NCI-H187 treated with DMSO at 0.1 percent for 48 hours (cell line): ENCODE measurements at places on chromosomes 1 and 21.

- DNase-seq = no peak
These were observed 259.3 kb downstream of the S1PR1 start for GRCh38 chr1:101496109-101496508.

DNA sequence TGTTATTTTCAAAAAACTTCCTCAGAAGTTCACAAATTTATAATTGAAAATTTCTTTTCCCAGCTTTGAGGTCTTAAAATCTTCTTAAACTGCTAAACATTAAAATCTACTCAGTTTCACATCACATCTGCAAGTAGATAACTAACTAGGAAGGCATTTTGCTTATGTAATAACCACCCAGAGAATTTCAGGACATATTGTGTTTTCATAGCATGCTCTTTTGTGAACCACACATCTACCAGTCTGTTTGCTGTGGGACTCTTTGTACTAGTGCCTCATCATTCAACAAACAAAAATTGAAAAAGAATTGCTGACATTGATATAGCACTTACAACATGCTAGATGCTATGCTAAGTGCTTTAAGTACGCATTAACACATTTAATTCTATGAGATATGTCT is 31.6 kb upstream of the C1orf146 start:
- DNase-seq = no peak

- DNase-seq = no peak
These were observed 33.9 kb upstream of the GPR25 start for GRCh38 chr1:200838676-200839445.

- no peak for DNase-seq
These were observed 68.9 kb downstream of the CNIH3 start for GRCh38 chr1:224684979-224685425.

GRCh38 chr21:37793660-37794059 is 122.6 kb downstream of the KCNJ6 start:
- no peak for DNase-seq

GRCh38 chr21:33901412-33902288 is 14.0 kb downstream of the ATP5PO start:
- no peak for DNase-seq

DNA sequence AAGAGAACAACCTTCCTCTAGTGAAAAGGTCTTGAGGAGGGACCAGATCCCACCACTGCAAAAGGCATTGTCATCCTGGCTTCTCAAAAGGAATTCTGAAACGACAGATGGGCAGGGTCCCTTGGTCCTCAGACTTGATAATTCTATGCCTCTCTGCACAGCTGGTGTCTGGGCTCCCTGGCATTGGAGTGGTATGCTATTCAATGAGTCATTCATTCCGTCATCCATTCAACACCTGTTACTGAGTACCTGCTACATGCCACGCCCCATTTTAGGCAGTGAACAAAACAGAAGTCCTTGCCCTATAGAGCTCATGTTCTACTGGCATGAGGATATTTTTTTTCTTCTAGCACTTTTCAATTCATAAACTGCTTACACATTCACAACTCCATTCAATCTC is 45.8 kb upstream of the HMGB4 start:
- DNase-seq = peak; percentile 36

DNA sequence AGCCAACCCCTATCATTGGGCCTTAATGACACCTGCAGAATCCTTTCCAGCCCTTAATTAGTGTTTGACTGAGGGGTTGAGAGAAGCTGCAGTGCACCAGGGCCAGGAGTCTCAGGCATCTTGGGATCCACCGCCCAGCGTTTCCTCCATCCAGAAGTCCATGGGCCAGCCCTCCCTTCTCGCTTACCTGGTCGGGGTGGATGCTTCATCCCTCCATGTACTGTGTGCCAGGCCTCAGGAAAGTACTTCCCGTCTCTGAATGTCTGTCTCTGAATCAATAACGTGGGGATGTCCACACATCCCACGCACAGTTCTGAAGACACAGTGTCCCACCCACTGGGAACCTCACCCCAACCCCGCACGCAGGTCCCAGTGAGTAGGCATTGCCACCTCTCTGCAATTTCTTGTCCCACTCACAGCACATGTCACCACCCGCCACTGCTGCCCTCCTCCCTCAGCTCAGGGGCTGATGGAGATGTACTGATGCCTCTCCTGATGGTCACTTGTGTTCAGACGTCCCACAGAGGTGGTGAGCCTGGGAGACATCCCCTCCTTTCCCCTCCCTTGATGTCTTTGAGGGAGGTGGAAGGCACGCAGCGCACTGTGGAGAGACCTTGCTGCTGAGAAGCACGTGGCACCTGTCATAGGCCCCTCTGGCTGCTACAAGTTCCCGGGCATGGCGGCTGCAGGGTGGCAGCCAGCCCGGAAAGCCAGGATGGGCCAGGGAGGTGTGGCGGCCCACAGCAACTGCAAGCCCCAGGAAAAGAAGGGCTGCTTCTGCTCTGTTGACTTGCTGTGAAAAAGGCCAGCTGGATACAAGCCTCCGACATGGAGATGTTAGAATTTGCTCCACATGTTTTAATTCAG is 29.4 kb upstream of the PRSS38 start:
- DNase-seq = no peak

- DNase-seq = no peak
These were observed 544 bp downstream of the ILDR2 start for GRCh38 chr1:166974647-166975345.

DNA sequence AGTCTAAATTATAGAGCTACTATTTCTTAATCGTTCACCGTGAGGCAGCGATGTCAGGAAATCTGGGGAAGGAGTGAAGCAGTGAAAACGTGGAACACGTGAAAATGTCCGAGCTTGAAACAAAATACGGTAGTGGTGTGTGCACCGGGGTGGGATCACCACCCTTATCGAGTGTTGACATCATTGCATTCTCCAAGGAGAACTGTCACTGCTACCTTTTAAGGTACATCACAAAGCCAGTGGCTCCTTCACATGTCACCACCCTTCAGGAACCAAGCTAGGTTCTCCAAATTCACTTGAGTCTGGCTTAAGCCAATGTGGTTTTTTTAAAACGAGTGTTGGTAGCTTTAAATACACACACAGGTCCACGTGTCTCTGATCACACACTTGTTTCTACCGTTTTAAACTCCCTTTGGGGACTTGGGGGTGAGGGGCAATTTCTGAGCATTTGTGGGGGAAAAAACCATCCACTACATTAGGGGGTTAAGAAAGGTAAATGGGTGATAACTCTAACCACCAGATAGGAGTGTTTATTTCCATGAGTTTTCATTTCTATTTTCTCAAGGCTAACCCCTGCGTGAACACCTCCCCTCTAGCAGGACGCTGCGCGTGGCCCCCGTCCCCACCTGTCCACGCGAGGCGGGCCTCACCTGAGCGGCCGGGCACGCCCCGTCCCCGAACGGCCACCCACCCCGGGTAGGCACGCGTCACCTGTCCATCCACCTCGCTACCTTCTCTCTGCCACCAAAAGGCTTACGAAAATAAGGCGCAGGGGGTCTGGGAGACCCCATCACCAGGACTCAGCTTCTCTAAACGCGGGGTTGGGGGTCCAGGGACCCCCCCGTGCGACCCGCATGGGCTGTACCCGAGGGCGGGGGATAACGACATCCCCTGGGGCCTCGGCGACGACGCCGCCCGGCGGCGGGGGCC is 978 bp downstream of the PRDM15 start:
- no peak for DNase-seq

GRCh38 chr1:157233131-157233530 is 94.9 kb upstream of the ETV3 start:
- no peak for DNase-seq

DNA sequence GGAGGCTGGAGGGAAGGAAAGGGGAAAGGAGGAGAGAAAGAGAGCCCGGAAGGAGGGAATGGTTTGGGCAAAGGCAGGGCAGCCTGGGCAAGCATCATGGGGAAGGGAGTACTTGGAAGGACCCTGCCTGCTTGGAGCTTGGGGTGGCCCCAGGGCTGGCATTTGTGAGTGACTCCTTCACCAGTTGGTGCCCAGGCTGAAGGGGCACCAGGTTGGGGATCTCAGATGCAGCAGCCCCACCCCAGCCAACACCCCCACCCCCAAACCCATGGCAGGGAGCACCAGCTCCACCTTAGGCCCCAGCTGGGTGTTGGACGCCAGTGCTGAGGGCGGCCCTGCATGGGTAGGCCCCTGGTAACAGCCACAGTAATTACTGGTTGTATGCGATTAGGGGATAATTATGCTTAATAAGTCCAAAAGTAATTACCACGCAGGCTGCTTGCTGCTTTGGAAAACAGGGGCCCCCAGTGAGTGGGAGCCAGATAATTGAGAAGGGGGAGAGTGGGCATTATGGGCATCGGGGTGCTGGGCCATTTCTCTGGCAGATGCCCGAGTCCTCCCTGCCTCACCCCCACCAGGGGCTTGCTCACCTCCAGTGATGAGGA is 78.3 kb downstream of the VWA5B1 start:
- DNase-seq = no peak

DNA sequence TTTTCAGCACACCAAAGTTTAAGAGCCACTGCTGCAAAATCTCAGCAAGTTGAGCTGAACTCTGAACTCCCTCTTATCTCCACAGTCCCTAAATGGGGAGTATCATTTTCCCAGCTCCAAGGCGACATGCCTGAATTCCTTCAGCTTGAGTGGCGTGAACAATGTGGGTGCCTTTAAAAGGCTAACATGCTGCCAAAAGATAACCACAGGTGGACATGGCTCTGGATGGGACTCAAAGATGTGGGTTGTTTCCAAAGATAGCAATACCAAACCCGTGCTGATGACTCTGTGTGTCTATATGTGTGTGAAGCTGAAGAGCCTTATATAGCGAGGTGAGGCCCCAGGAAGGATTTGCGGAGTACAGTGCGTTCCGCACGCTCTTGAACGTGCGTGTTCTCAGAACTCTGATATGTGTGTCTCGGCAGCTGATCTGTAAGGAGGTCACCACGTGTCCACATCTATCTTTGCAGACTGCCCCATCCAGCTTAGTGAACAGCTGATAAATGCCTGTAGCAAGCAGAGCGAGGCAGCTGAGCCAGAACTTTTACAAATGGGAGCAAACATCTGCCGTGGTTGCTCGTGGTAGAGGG is 189.2 kb downstream of the DYRK1A start:
- no peak for DNase-seq

- no peak for DNase-seq
These were observed 1.2 kb downstream of the XKR8 start for GRCh38 chr1:27960762-27961645.

DNA sequence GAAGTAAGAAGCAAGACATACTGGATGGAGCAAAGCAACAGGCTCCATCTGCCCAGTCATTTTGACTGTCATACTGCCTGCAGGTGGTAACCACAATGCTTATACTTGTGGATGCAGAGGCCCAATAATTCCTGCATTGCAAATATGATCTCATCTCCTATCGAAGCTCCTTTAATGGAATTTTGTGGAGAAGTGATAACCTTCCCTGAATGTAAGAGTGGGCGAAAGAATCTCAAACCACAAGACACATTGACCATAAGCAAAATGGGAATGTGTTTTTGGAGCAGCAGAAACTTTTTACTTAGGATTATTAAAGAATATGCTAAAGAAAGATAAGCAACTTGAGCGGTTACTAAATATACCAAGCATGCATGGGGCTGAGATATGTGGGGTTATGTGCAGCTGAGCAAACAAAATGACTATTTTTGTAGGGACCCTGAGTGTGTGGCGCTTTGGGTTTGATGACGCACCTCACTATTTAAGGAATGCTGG is 77.4 kb upstream of the BACH1 start:
- no peak for DNase-seq

GRCh38 chr1:28111157-28111556 is 22.7 kb upstream of the EYA3 start:
- DNase-seq = no peak

DNA sequence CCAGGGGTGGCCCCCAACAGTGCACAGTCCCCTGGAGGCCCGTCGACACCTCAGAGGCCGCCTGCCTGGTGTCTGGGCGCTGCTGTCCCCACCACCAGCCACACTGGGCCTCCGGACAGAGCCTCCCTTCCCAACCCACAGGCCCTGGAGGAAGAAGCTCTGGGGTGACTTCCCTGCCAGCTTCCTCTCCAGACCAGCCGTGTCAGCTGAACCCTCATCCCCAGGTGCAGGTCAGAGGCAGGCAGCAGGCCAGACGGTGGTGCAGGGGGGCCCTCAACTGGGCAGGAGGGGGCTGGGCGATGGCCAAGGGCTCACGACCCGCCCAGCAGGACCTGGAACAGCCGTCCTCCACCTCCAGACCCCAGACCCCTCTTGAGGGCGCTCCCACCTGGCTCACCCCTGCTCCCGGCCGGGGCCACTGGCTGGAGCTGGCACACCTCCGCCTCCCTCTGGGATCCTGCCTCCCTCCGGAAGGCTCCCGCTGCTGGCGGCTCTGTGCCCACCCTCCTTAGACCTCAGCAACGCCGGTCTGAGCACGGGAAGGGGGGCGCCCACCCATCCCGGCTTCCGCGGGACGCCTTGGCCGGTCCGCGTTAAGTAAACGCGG is 520 bp downstream of the TNFRSF18 start:
- no peak for DNase-seq

GRCh38 chr1:7258589-7259135 is 473.4 kb downstream of the CAMTA1 start:
- no peak for DNase-seq

GRCh38 chr1:224718470-224719053 is 102.4 kb downstream of the CNIH3 start:
- no peak for DNase-seq

DNA sequence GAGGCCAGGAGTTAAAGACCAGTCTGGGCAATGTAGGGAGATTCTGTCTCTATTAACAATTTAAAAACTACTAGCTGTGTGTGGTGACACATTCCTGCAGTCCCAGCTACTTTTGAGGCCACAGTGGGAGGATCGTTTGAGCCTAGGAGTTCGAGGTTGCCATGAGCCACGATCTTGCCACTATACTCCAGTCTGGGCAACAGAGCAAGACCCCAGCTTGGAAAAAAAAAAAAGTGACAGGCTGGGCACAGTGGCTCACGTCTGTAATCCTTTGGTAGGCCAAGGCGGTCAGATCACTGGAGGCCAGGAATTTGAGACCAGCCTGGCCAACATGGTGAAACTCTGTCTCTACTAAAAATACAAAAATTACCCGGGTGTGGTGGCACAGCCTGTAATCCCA is 26.8 kb downstream of the HP1BP3 start:
- no peak for DNase-seq

- no peak for DNase-seq
These were observed 121.4 kb downstream of the PRDM16 start for GRCh38 chr1:3190256-3191041.

DNA sequence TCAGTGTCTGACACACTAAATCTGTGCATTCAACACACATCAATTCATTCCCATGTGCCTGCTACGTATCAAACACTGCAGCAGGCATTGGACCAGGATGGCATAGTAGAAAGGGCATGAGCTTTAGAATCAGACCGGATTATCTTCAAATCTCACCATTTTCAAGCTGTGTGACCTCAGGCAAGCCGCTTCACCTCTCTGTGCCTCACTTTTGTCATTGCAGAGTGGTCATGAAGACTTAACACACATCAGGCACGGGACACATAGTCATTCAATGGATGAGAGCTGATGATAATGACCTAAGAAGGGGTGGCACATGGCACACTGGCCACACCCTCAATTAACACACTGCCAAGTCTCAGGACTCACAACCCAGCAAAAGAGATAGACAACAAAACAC is 46.8 kb downstream of the KLHDC7A start:
- DNase-seq = no peak

GRCh38 chr1:24155011-24155782 is 12.3 kb upstream of the IL22RA1 start:
- DNase-seq = peak; percentile 57

- DNase-seq = no peak
These were observed 28.1 kb upstream of the B3GALNT2 start for GRCh38 chr1:235532360-235532759.
